GM12878 (cell line): ENCODE measurements at places on chromosomes 6 and 20.

GRCh38 chr6:13216236-13217014, 111.9 kb downstream of the TBC1D7 start:
- no peak for DNase-seq

- DNase-seq, result no peak
Observed at GRCh38 chr20:62627901-62628612, 14.2 kb upstream of the SLCO4A1 start.

DNA sequence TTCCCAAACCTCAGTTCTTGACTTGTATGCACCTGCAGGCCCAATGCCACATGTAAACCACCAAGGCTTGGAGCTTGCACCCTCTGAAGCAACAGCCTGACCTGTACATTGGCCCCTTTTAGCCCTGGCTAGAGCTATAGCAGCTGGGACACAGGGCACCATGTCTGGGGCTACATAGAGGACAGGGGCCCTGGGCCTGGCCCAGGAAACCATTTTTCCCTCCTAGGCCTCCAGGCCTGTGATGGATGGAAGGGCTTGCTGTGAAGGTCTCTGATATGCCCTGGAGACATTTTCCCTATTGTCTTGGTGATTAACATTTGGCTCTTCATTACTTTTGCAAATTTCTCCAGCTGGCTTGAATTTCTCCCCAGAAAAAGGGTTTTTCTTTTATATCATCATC, 64.6 kb downstream of the SLC35F1 start:
- no peak for DNase-seq

DNA sequence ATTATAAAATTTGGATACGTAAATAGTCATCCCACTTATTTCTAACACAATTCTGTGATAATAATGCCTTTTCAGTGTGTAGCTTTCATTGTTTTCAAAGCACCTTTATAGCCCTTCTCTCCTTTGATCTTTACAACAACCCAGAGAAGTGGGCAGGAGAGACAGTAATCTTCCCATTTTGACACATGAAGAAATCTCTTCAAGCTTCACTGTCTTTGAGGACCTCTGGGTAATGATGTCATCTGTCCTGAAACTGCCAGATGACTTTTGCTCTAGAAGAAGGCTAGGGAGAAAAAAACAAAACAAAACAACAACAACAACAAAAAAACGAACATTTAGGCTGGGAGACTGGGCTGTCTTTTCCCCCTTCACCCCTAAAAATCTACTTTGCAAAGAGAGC, 203.0 kb downstream of the KCNQ5 start:
- DNase-seq, result peak; percentile 3
